T-helper 9 cell (primary cell): ENCODE measurements at places on chromosomes 2 and 18.

DNA sequence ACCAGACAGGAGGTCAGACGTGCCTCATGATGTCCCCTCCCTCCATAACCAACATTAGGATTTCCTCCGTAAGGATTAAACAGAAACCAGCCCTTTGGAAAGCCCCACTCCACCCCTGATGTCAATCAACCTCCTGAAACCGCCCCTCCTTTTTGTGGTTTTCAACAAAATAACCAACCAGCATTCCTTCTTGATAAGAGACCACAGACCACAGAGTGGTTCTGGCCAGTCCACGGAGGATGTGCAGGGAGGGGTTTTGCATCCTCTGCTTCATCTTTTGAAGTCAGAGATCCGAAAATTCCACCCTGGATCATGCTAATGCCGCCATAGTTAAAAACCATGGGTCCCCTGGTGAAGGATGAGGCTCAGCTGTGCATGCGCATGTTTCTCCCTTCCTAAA, 180.0 kb upstream of the CCDC150 start:
- no peak for DNase-seq

- DNase-seq = no peak
These were observed 47.0 kb upstream of the IHH start for GRCh38 chr2:219107758-219108157.

- DNase-seq = no peak
These were observed 38.2 kb upstream of the CHRNA1 start for GRCh38 chr2:174802459-174802858.

GRCh38 chr2:187541086-187542085, 12.8 kb downstream of the TFPI start:
- no peak for DNase-seq

DNA sequence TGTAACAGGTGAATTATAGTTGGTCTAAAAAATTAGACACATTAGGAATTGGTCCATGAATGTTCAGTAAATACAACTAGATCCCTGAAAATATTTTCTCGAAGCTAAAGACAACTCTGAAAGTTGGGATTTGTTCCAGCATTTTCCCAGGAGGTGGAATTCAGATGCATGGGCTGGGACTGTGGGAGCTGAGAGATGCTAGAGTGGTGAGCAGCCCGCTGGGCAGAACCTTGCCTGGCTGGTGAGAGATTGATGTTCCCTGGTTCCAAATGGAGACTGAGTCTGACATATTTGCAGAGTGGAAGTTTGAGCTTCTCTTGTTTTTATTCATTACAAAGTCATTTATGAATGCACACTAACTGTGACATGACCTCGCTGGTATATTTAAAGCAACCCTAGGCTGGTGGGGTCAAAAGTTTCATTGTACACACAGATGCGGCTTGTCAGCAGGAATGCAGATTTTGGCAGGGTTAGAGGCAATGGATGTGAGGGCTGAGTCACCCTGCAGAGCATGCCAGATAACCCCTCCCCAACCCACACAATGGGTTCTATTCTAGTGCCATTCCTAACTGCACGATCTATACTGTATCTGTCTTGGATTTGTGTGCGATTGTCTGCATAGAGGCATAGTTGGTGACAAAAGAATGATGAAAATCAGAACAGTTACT, 23.5 kb upstream of the TMEM178A start:
- no peak for DNase-seq

DNA sequence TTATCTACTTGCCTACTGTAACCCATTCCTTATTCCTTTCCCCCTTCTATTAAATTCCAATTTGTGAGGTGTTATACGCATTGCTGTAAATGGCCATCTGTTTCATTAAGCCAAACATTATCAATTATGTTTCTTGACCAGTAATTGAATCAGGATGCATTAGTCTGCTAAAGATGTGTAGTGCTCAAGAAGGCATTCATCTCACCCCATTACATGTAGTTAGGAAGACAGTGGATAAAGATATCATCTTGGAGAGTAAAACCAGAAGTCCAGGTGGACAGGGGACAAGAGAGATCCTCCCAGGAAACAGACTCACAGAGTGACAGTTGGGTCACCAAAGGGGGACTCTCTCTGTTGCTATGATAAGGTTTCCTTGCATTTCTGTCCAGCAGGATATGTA, 73.3 kb upstream of the FAM98A start:
- no peak for DNase-seq

DNA sequence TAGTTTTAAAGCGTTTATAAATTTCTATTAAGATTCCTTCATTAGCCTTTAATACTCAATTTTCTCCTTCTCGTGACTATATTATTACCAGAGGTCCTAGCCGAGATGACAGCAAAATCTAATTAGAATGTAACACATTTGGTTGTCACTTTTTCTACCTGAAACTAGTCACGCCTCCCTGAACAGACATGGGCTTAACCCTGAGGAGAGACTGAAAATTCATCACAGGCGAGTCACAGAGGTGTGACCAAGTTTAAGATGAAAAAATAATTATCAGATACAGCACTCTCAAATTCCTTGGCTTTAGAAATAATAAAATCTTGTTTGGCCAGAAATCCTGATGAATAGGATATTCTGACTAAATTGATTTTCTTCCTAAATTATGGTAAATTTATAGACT, 834.4 kb upstream of the SLC39A10 start:
- no peak for DNase-seq

GRCh38 chr2:212957624-212958023, 193.8 kb downstream of the IKZF2 start:
- no peak for DNase-seq

GRCh38 chr2:9336241-9336575, 87.1 kb downstream of the ITGB1BP1 start:
- DNase-seq = no peak

GRCh38 chr2:152552888-152553287, 164.4 kb downstream of the PRPF40A start:
- DNase-seq = no peak

- no peak for DNase-seq
These were observed 118.9 kb upstream of the FOSL2 start for GRCh38 chr2:28273751-28274150.

- no peak for DNase-seq
These were observed 230.9 kb upstream of the FSIP2 start for GRCh38 chr2:185507719-185508118.

DNA sequence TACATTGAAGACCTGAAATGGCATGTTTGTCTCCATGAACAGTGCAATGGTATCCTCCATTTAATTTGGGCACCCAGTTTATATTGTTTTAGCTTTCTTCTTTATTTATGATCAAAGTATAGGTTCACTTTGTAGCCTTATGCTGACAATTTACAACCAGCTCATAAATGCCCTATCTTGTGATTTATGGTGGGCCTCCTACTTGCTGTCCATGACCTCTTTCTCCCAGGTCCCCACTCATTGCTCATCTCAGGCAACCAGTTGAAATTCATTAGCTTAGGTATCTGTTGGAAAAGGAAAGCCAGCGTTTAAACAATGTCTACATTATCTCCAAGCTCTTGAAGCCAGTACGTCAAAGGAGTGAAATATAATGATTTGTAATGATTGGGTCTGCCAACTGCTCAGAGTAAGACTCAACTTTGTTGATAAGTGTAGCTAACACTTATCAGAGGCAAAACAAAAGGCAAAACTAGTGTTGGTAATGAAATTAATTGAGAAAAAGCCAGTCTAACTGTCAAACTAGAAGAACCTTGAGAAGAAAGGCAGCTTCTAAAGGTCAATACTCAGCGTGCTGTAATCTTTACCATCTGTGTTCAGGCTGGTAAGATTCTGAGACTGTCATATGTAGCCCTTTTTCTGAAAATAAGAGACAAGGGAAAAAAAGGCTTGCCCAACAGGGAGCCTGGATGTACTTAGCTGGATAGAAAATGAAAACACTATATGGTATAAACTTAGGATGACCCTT, 695.9 kb downstream of the EPHA4 start:
- DNase-seq = no peak

GRCh38 chr2:224937887-224938286, 104.4 kb downstream of the DOCK10 start:
- no peak for DNase-seq

- no peak for DNase-seq
These were observed 86.6 kb upstream of the CAVIN2 start for GRCh38 chr2:191933307-191934105.

- no peak for DNase-seq
These were observed 44.9 kb downstream of the ANKMY1 start for GRCh38 chr2:240512666-240513535.

DNA sequence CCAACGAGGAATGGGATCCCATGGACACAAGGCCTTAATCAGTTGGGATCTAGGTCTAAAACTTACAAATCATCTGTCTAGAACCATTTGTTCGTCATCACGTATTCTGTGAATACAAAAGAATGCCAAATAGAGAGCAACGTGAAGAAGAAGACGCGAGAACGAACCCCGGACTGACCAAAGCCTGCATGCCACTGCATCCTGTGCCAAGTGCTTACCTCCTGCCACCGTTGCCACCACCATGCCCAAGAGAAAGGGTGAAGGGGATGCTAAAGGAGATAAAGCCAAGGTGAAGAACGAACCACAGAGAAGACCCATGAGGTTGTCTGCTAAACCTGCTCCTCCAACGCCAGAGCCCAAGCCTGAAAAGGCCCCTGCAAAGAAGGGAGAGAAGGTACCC, 30.2 kb downstream of the ITSN2 start:
- no peak for DNase-seq

DNA sequence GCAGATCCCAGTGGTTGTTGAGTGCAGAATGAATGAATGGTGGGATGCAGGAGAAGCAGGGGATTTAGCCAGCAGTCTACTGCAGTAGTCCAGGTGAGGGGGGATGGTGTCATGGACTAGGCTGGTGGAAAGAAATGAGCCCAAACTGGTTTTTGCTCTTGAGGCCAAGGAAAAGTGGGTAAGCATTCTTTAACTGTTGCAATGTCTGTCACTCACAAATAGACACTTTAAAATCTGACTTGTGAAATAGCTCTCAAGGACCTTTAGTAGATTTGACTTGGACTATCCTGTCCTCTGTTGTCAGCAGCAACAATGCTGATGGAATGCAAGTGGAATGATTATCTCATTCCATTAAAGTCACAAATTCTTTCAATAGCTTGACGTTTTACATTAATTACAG, 37.5 kb upstream of the STK17B start:
- no peak for DNase-seq

- DNase-seq = no peak
These were observed 133.3 kb downstream of the CDH2 start for GRCh38 chr18:28043631-28044030.

- DNase-seq = no peak
These were observed 96.2 kb upstream of the PDE1A start for GRCh38 chr2:182522972-182523473.

DNA sequence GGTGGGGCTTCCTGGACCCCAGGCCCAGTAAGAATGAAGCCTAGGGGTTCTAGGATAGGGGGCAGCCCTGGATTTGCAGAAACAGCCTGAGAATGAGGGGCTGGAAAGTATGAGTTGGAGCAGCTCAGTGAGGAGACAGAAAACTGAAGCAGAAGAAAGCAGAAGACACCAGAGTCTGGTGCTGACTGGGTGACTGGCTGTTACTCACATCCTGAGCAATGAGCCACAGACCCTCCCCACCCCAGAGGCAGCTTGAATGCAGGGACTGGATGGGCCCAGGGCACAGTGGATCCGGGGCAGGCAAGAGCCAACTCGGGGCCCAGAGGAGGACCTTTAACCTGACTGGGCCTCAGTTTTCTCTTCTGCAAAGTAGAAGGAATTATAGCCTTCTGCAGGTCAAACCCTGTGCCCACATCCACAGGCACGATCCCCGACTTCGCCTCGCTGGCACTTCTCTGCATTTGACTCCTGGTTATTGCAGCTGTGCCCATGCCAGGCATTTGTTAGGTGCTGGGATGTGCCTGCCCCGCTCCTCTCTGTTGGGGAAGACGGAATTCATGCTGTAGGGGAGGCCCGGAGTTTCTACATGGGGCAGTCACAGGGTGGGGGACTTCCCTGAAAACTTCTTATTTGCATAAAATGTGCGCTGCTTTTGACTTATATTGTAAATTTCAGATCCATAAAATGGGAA, 8.5 kb downstream of the STEAP3 start:
- DNase-seq = no peak

DNA sequence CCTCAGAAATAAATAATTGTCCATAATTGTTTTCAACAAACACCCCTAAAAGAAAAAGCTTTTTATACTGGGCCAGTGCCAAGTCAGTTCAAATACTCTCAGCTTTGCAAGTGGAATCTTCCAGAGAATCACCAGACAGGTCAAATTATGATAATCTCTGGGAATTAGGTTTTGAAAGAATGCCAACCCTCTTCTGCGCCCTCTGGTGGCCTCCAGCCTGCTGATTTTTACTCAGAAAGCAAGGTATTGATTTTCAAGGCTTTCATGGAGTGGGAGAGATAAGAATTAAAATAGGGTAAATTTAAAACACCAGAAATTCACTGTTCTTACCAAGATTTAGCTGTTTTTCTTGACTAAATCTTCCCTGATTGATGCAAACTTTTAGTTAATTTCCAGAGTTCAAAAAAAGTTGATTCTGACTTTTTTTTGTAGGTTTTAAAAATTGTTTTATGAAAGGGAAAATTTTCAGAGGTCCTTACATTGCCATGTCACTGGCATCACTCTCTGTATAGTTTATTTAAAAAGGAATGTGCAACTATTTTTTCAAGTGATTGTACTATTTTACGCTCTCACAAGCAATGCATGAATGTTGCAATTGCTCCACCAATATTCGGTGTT, 282.9 kb upstream of the TNP1 start:
- no peak for DNase-seq

GRCh38 chr18:46560671-46561045, 96.4 kb downstream of the LOXHD1 start:
- no peak for DNase-seq

GRCh38 chr2:46469116-46469515, 10.2 kb upstream of the TMEM247 start:
- no peak for DNase-seq

DNA sequence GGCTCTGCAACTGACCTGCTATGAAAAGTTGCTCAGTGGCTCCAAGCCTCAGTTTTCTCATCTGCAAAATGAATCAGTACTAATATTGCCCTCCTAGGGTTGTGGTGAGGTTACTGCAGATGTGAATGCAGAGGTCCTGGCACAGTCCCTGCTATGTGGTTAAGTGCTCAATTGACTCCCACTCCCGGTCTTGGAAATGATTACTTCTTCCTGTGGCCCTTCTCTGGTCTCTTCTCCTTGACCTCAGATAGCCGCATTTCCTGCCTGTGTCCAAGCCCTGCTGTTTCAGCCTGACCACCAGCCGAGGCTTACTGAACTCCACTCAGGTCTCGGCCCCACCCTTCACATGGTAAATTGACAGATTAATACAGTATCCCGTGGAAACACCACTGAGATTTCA, 26.3 kb downstream of the CNGA3 start:
- DNase-seq = no peak

GRCh38 chr2:158965641-158966040, 2.8 kb upstream of the TANC1 start:
- DNase-seq = no peak

- no peak for DNase-seq
These were observed 287.9 kb downstream of the PTPRM start for GRCh38 chr18:7855028-7855427.

- no peak for DNase-seq
These were observed 571.3 kb upstream of the CNTNAP5 start for GRCh38 chr2:123453772-123454171.

DNA sequence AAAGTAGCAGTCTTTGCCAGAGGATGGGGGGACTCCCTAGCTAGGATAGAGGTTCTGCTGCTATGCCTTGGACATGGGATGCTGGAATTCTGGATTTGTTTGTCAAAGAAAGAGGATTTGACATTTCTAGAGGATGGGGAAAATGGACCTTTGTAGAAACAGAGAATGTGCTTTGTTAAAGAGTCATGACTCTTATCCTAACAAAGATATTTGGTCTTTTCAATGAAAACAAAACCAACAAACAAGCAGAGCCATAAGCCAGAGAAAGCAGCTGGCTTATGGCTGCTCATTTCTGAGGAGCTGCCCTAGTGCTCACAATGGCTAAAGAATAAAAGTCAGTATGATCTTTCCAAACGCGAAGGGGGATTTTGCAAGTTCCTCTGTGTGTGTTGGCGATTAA, 40.8 kb upstream of the MAPRE2 start:
- no peak for DNase-seq
